Activated CD4-positive, alpha-beta T cell treated with anti-CD3 and anti-CD28 coated beads, Interleukin-2, amount 50 U/mL, for 24 hours (primary cell): ENCODE measurements at places on chromosomes 4 and X.

- DNase-seq: peak; percentile 19
Observed at GRCh38 chr4:109302361-109303139, at the start of gene COL25A1. Gene COL25A1, minus strand, starts transcription at chr4:109302658.

- DNase-seq: no peak
Observed at GRCh38 chr4:112058433-112058832, 86.8 kb upstream of the FAM241A start.

DNA sequence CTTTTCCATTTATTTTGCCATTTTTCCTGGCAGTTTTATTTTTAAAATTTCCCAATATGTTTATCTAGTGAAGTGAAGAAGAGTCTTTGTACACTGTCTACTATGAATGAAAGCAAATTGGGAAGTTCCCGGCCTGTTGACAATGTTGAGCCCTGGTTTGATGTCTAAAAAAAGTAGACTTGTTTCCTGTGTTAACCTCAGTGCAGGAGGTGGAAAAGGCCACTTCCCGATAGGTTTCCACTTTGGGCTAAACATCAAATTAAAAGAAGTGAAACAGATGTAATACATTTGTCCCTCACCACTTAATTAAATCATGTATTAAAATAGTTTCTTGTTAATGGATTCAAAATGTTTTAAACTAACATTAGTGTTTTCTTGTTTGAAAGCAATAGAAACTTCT lies 30.0 kb downstream of the BBS12 start:
- DNase-seq: peak; percentile 2

DNA sequence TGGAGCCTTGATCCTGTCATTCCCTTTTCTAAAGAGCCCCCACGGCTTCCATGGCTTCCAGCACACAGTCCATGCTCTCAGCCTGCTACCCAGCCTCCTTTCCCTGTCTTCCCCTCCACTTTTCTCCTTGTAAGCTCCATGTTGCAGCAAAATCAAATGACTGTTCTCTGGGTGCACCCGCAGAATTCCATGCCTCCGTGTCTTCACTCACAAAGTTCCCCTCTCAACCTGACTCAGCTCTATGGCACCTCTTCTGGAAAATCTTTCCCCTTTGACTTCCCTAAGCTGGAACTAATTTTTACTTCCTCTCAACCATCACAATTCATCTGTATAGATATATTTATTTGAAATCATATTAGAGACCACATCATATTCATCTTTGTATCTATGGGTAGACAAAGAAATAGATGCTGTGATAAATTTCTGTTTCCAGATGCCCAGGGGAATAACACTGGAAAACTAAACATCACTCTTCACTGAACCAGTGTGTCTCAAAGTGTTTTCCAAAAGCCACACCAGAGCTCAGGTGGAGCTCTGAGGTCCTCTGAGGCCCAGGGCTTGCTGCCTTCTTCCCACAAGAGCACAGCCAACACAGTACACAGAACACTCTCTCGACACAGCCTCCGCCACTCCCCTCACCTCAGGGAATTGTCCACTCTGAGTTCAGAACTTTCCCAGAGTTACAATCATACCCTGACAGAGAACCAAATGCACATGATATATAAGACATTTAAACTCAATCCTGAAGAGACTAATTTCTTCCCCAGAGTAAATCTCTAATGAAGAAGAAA lies 3.3 kb downstream of the SETD7 start:
- no peak for DNase-seq

GRCh38 chr4:32689518-32689917 lies 1969.3 kb downstream of the PCDH7 start:
- DNase-seq: no peak

- DNase-seq: peak; percentile 18
Observed at GRCh38 chr4:7964890-7965662, 25.4 kb upstream of the AFAP1 start.

DNA sequence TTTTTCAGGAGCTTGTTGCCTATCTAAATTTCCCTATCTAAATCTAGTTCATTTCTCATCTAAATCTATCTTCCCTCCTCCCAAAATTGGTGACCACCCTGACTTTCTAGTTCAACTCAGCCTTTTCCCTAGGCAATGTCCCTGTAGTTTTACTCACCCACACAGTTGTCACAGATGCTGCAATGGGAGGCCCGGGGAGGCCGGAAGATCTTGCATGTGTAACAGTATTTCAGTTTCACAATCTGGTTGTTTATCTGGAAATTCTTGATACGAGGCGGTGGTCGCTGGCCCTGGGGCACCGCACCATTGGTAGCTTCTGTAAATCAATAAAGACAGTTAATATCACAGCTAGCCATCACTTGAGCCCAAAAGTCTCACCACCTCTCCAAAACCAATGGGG lies 20.2 kb downstream of the ZDHHC9 start:
- DNase-seq: no peak

- no peak for DNase-seq
Observed at GRCh38 chr4:79673898-79674297, 265.9 kb upstream of the GK2 start.

- no peak for DNase-seq
Observed at GRCh38 chr4:54913751-54914526, 211.5 kb downstream of the KDR start.

- no peak for DNase-seq
Observed at GRCh38 chrX:133580625-133581024, 165.3 kb upstream of the GPC4 start.

- no peak for DNase-seq
Observed at GRCh38 chrX:23589496-23589895, 77.8 kb upstream of the PRDX4 start.

DNA sequence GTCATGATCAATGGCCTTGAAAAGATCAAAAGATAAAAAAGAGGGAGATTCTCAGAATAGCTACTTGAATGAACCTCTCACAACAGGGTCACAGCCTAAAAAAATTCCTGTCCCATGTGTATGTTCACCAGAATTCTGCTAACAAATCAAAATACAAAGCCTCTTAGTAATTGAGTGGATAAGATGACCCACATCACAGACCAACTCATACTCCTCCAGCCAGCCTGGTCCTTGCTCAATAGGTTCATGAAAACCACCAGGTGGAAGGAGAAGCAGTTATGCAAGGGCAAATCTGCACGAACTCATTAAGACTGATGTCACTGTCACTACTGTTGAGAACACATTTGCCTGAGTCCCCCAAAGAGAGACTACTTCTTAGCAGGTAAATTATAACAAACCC lies 21.5 kb downstream of the WDFY3 start:
- DNase-seq: no peak

DNA sequence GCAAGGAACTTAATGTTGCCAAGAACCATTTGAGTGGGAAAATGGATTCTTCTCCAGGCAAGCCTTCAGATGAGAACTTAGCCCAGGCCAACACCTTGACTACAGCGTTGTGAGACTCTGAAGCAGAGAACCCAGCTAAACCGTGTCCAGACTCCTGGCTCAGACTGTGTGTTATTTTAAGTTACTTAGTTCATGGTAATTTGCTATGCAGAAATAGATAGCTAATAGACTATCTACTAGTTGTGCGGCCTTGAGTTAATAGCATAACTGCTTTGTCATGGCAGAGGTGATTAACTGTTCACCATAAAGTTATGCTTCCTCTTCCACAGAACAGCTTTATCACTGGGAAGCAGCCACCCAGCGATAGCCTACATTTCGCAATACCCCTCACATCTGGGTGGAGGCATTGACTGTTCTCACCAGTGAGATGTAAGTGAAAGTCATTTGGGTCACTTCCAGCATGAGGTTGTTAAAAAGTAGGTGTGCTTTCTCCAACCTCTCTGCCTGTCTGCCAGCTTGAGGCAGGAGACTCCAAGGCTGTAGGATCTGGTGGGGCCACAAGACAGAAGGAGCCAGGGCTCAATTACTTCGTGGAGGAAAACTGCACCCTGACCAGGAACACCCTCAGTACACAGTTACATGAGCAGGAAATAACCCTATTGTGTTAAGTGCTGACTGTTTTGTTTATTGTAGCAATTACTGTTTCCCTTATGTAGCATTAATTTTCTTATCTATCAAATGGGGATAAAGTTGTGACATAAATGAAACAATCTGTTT lies 94.2 kb downstream of the GPAT3 start:
- DNase-seq: no peak

- DNase-seq: no peak
Observed at GRCh38 chr4:4533461-4534169, 8.2 kb downstream of the STX18 start.

GRCh38 chrX:140503714-140504351 lies 1.0 kb downstream of the SOX3 start:
- DNase-seq: no peak

GRCh38 chr4:87209696-87210095 lies 10.7 kb downstream of the KLHL8 start:
- no peak for DNase-seq

GRCh38 chr4:96983830-96984229 lies 1143.9 kb downstream of the PDHA2 start:
- DNase-seq: no peak

DNA sequence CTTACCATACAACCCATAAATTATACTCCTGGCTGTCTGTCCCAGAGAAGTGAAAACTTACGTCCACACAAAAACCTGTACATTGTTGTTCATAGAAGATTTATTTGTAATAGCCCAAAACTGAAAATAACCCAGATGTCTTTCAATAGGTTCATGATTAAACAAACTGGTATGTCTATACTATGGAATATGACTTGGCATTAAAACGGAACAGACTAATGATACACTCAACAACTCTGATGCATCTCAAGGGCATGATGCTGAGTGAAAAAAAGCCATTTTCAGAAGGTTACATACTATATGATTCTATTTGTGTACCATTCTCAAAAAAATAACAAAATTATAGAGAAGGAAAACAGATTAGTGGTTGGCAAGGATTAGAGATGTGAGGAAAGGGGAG lies 11.6 kb upstream of the MND1 start:
- no peak for DNase-seq

DNA sequence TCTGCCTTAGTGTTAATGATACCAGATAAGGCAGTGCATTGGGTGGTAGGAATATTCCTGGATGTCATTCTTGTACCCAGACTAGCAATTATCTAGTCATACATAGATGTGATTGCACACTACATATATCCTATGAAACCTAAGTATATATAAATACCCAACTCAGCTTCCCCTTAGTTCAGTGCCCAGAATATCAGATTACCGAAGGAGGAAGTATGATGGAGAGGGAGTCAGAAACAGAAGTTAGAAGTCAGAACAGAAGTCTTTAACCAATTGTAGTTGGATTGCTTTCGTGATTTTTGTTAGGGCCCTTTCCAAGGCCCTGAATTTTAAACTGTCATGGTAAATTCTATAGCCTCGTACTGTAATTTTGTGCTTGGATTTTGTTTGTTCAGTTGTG lies 42.9 kb downstream of the MOB1B start:
- no peak for DNase-seq

- DNase-seq: no peak
Observed at GRCh38 chrX:136048446-136048845, 63.2 kb downstream of the SLC9A6 start.
